NCI-H526 treated with DMSO at 0.1 percent for 48 hours (cell line): ENCODE measurements at places on chromosomes 5 and 9.

GRCh38 chr9:85727500-85727899 lies 14.3 kb downstream of the AGTPBP1 start:
- DNase-seq = no peak

GRCh38 chr5:93665648-93666047 lies 75.8 kb downstream of the POU5F2 start:
- DNase-seq = no peak

DNA sequence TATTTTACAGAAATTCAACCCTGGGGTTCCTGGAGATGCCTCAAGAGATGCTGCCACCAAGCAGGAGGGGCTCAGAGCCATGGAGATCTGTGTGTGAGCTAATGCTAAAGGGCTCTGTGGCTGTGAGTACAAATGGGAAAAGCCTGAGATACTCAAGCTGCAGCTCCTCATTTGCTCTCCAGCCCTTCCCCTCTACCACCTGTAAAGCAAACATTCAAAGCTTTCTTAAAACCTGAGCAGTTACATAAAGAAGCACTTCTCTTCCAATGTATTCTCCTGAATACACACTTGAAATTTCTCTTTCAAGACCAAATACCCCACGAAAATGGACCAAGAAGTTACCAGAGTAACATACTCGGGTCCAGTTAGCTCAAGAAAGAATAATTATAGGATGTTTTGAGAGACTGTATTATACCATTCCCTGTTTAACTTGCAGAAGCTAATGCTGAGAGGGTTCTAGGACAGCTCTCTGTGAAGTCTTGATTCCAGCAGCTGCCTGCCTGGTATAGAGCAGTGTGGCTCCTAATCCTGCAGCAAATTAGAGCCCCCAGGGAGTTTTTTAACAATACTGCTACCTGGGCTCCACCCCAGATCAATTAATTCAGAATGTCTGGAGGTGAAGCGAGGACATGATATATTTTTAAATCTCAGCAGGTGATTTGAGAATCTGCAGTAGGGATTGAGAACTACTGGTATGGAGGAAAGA lies 21.1 kb downstream of the RGS7BP start:
- DNase-seq = no peak

GRCh38 chr5:101327816-101328215 lies 424.7 kb upstream of the ST8SIA4 start:
- DNase-seq = no peak

GRCh38 chr5:112388739-112389138 lies 30.3 kb downstream of the EPB41L4A start:
- DNase-seq = no peak

GRCh38 chr5:128844354-128844923 lies 120.8 kb upstream of the SLC27A6 start:
- DNase-seq = no peak

GRCh38 chr9:133603135-133603927 lies 5.9 kb downstream of the FAM163B start:
- DNase-seq = no peak

DNA sequence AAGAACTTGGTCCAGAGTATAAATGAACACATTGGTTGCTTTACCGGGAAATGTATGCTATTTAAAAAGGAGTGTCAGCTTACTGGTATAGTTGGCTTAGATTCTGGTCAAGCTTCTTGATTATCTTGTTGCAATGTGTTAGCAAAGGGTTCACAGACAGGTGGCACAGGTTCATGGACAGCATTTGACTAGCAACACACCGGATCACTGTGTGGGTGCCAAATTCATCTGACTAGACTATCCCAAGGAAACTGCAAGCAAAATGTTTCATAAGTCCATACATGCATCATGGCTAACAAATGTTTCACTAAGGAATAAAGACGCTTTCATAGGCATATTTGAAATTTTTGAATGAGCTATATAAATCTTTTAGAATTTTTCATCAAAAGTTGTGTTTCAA lies 274.1 kb downstream of the PLK2 start:
- no peak for DNase-seq

GRCh38 chr5:93591323-93591945 lies 8.4 kb downstream of the NR2F1 start:
- DNase-seq = no peak

DNA sequence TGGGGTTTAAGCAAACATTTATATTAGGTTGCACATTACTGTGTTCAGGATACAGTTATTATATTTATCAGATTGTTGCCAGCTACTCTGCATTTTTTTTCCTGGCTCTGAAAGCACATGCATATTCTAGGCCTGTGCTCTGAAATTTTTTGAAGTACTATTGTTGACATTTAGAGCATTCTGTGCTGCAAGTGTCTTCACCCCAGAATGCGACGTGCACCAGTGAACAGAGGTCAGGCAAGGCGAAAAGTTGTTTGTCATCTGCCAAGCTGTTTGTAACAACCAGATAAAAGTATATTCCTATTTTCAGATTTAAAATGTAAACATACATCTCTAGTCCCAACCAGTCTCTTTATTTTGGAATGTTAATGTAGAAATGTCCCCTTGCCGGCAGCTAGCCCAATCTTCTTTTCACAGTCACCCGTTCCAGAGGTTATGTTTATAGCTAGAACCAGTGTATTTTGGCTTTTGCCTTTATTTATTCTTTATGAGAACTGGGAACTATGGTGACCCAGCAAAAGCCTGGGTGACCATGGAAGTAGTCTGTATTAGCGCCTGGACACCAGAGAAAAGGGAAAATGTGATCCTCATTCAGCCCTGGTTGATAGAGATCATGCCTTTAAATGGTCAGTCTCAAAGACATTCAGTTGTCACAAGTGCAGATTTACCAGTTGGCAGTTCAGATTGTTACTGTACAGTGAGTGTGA lies 84.6 kb downstream of the NDUFAF2 start:
- DNase-seq = no peak

DNA sequence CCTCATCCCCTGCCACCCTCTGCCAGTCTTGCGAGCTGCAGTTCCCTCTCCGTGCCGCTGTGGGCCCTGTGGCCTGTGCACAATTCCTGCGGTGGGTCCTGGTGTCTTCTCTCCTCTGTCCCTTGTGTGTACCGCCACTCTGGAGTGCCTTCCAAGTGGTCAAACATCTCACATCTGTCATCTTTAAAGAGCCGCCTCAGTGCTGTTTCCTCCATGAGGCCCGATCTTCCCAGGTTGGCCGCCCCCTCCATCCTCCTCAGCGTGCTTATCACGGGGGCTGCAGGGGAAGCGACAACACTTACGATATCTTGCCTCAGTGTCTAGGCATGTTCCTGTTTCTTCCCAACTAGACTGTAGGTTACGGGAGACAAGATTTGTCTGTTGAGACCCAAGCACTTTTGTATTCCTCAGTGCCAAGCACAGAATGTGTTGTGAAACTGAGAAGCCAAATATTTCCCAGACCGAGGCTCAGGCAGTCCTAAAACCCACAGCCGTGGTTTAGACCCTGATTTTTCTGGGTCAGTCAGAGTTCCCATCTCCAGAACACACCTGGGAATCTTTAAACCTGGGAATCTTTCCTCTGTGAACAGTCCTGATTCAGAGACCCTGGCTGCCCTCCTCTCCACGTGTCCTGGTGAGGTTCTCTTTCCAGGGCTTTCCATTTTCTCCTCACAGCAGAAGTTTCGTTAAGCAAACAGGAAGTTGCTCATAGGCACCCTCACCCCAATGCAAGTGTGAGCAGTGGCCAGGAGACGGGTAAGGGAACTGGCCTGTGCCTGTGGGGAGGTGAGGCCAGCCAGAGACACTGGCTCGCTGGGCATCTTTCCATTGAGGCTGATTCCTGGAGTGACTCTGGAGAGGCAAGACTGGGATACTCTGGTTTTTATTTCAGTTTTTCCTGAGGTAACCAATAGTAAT lies 28.8 kb downstream of the SLC46A2 start:
- DNase-seq = no peak

GRCh38 chr5:111830333-111830732 lies 73.3 kb upstream of the NREP start:
- no peak for DNase-seq

DNA sequence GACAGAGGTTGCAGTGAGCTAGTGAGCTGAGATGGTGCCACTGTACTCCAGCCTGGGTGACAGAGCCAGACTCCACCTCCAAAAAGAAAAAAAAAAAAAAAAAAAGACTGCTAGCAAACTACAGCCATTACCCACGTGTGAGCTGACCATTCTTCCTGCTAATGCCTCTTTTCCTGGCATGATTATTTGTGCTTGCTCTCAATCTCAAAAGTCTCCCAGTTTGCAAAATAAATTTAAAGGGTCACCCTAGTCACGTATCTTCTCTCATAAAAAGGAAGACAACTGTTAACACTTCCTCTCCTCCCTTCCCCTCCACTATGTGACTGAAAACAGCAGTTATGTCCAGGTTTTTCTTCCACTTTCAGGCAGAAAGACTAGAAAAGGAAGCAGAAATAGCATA lies 37.2 kb downstream of the TRIM36 start:
- DNase-seq = no peak

DNA sequence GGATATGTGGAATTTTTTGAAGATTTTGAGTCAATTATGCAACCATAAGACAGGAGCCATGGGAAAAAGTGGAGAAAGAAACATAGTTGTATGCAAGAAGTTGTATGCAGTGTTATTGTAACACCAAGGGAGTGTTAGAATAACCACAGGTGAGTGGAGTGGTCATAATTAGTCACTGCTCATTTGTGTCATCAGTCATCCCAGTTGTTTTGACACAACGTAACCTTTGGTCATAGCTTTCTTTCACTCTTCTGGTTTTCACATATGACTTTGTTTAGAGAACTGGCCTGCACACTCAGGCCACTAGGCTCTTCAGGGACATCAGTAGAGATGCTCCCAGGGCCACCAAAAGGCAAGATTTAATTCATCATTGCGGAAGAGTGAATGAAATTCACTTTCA lies 158.7 kb upstream of the HMHB1 start:
- DNase-seq = no peak

DNA sequence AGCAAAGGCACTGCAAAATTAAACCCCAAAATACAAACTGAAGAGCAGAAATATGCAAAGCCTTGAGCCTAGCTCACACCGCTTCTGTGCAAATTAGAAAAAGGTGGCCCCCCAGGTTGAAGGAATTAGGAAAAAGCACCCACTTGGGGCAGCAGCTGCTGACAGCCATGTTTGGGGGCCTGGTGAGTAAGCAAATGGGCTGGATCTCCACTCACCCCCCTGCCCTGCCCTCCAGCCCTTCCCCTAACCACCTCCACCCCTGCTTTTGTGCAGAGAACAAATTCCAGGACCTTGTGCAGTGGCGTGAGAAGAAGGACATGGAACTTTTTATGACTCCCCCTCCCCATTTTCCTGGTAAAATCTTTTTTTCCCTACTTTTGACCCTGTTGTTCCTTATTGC lies 92.0 kb upstream of the DNAH5 start:
- DNase-seq = no peak

DNA sequence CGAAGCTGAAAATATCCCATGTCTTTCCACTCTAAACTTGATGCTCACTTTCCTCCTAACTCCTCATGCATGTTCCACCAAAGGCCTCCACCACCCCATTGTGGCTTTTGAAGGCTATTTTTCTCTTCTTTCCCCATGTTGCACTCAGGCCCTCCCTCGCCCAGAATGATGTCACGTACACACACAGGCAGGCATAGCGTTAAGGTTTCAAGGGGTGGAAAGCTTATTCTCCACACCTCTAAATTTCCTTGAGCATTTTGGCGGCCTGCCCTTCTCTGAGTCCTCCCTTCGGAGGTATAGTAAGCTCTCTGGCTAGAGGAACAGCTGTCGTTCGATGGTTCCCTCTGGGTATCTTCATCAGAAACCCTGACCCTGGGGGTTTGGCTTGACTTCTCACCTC lies 673.5 kb downstream of the ACTL7B start:
- DNase-seq = no peak

- no peak for DNase-seq
Observed at GRCh38 chr9:35193762-35194161, 32.0 kb downstream of the UNC13B start.

DNA sequence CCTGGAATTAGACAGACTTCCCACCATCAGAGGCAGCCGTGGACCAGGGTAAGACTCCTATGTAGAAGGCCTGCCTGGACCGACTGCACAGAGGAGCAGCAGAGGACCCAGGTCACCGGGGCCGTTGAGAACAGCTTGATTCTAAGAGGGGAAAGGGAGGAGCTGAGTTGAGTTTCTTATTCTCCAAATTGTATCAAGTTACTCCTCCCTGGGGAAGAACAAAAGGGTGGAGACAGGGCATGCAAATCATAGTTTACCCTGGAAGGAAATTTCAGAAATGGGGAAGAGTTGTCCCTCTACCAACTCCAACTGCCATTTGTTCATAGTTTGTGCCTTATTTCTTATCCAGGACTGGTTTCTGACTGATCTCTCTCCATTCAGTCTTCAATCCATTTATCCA lies 20.9 kb upstream of the SLC31A2 start:
- peak; percentile 7 for DNase-seq

GRCh38 chr5:43309637-43310036 lies 3.6 kb downstream of the HMGCS1 start:
- DNase-seq = no peak

DNA sequence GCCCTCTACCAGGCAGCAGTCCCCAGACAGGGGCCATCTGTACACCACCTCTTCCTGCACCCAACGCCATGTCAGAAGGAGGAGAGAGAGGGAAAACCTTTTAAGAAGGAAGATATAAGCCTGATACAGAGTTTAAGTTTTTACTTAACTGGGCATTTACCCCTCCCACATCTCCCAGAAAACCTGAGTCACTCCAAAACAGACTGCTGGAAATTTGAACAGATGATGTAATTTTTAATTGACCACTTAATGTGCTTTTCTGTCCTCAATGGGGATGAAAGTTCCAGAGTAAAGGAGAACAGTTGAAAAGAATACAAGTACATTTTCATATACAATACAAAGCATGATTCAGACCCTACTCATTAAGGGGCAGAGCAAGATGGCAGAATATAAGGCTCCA lies 63.9 kb downstream of the TTC39B start:
- DNase-seq = no peak

DNA sequence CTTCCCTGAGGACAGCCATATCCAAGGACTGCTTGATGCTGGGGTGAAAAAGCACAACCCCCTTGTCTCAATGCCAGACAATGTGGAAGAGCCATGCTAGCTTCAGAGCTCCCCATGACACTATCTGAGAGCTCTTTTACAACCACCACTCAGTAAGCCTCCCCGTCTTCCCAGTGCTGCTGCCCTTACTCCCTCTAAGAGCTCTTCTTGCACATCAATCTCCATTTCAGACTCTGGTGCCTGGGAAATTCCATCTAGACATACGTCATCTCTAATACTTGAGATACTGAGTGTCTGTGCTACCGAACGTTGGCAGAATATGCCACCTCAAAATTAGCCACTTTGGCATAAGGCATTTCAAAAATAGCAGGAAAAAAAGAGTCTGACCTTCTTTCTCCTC lies 94.5 kb downstream of the EDIL3 start:
- no peak for DNase-seq

DNA sequence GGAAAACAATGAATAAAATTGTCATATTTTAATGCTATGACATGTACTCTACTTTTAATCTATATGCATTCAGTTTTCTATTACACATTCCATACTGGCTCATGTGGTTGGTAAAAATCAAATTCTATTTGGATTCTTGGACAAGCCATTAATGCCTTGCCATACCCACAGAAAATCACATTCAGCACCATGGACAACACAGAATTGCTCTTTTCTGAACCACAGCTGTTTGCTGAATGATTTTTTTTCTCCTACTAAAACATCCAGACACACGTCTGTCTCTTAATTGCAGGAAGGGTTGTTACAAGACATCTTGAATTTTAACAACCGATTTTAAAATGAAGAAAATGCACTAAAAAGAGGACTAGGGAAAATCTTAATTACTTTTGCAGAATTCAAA lies 675.6 kb downstream of the BRINP1 start:
- DNase-seq = no peak
